ENCODE measurements at places on chromosomes 16 and 17.

GRCh38 chr16:5415123-5415522 lies 317.5 kb upstream of the EEF2KMT start:
- no peak for DNase-seq

- no peak for DNase-seq
Measured at GRCh38 chr17:80220736-80221215, 549 bp downstream of the SLC26A11 start.

- DNase-seq = no peak
Measured at GRCh38 chr17:62974788-62975187, 8.8 kb downstream of the TANC2 start.

GRCh38 chr17:66725956-66726355 lies 109.0 kb upstream of the CACNG5 start:
- no peak for DNase-seq

GRCh38 chr17:79117905-79118487 lies 43.4 kb downstream of the ENGASE start:
- no peak for DNase-seq

DNA sequence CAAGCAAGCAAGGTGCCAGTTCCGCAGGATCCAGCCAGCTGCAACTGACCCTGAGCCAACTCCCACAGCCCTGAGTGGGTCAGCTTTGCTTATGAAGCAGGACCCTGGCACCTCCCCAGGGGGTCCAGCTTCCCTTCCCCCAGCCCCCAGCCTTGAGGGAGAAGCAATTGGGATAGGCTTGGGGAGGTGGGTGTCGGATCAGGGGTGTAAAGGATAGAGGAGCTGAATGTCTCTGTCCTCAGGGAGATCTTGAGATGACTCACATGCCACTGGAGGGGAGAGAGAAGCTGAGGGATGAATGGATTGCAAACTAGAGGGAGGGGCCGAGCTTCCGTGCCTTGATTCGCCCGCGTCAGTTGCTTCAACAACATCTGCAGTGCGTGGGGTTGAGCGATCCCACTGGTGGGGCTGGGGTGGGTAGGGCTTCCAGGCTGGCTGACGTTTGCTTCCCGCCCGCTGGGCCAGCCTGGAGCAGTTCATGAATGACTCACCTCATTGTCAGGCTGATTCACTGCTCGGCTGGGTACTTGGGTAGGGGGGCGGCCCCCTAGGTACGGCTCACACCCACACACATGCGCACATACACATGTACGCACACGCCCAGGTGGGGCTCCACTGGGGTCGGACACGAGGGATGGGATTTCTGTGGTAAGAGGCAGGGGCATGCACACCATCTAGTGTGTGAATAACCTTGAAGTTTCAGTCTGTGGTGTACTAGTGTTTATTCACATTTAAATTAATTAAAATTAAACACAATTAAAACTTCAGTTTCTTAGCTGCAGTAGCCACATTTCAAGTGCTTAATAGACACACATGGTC lies 3.6 kb upstream of the HROB start:
- peak; percentile 48 for DNase-seq

- DNase-seq = no peak
Measured at GRCh38 chr17:30808785-30809286, 15.7 kb downstream of the CRLF3 start.
